CD4-positive, alpha-beta memory T cell (primary cell): ENCODE measurements at places on chromosomes 1 and 21.

DNA sequence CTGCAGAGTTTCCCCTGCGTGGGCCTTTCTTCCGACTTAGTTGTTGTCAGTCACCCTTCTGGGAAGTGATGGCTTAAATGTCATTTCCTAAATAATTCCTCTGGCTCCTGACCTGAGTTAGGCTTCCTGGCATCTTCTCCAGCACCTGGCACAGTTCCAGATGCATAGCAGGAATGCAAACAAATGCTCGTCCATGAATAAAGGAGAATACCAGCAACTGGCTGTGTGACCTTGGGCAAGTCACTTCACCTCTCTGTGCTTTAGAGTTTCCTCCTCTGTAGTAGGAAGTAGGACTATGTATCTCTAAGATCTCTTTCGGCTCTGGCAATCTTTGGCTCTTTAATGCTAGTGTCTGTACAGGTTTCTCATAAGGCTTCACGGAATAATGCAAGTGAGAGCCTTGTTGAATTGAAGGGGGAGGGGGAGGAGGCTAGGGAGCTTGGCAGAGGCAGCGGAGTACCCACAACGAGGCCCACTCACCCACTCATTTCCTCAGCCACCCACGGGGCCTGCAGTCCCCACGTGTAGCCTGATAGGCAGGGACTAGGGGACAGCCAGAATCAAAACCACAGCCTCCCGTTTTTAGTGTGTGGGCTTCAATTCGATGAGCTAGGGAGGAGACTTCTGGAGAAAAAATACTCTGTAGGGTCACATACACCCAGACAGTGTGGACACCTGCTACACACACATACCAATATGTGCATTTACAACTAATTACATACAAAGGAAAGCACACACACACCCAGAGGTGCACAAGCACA lies 48.1 kb downstream of the TENT5C start:
- DNase-seq: no peak

DNA sequence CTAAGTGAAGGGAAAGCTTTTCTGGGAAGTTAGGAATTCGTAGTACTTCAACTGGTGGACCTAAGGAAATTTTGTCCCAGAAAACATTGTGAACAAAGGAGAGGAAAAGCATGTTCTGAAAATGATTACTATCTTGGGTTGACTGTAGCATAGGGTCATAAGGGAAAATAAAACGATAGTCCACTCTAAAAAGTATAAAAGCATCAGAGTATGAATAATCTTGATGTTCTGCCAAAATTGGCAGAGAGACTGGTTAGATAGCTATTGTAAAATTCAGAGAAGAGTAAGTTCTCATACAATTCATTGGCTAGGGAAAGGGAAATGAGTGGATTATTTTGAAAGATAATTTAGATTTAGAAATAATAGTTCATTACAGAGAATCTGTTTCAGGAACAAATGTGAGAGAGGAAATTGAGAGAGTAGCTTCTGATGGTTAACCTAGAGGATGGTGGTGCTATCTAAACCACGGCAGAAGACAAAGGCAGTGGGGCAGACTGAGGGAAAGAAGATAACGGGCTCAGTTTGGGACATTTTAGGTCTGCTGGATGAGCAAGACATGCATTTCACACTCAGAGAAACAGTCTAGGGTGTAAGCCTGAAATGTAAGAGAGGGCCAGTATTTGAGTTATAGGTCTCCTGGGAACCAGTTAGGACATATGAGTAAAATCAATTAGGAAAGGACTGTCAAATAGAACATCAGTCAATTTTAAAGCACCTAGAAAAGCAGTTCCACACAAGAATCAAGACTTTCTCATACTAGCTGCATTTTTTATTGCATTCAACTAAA lies 799.3 kb upstream of the CXADR start:
- no peak for DNase-seq

DNA sequence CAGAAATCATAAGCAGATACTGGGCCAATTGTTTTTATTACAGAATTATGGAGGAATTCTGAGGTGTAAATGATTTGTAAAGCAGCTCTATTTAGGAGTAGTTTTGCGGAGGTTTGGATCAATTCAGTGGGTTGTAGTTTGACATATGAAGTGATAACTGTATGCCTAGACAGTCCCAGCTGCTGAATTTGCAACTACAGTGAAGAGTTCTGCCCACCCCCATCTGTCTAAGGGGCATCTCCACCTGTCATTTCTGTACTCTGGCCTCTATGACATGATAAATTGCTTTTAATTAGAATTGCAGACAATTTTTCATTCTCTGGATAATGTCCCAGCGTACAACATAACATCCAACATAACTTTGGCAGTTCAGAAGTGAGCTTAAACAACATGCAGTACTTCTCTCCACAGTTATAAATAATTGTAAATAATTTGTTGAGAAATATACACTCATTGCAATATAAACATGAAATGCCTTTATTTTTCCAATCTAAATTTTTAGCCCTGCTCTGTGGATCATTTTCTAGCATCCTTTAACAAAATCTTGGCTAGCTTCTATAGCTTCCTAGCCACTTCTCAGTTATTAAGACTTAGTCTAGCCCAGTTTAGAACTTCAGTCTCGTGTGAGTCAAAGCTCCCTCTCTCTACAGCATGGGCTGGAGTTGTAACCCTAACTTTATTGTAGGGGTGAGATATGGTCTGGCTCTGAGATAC lies 52.3 kb downstream of the PDE4B start:
- DNase-seq: no peak

GRCh38 chr1:185559684-185560331 lies 174.4 kb upstream of the HMCN1 start:
- peak; percentile 60 for DNase-seq

DNA sequence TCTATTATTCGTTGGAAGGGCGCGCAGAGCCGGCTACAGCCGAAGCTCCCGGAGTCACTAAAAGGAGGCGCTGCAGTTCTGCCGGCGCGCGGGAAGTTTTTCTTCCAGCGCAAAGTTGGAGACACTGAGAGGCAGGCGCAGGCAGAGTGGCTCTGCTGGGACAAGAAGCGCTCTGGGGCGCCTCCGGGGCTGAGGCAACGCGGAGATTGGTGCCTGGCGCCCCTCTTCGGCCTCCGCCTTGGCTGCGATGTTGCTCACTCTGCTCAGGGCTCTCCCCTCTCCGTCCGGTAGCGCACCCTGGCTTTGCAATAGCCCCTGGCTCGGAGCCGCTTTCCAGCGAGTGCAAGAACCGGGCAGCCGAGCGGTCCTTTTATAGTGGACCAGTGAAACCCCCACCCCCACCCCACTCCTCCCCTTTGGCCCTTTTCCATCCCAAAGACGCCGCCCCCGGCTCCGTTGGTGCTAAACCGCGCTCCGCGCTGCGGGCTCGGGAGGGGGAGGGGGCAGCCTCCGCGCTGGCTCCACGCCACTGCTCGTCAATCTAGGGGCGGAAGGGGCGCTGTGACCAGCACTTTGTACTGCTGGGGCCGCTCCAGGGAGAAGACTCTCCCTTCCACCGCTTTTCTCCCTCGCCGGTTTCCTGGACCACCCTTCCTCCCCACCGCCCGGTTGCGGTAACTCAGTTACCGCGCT lies at the start of gene ADAMTS1:
TSS of gene ADAMTS1 (minus strand) at position 344 of the 693 bp plus-strand sequence. CDS start 455 bp downstream, outside the sequence.
- DNase-seq: no peak

DNA sequence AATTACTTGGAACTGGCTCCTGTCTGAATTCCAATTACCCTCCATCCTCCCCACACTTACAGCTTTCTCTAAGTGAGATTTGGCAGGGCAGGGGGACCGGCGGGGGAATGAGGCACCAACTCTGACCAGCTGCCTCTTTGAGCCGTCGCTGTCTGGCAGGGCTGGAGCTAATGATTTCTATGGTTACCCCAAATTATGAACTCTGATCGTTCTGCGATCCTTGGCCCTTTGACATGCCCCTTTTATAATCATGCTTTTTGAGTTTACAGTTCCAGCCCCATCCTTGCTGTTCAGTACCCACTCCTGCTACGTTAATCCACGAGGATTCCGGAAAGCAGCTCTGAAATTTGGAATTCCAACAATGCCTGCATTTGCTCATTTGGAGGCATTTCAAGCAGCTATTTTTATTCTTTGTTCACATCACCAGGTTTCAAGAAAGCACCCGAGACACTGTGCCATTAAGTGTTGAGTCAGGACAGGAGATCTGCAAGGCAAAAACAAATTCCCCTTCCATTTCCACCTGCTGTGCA lies 54.6 kb upstream of the LBR start:
- DNase-seq: no peak

GRCh38 chr1:93503163-93503562 lies 55.2 kb downstream of the FNBP1L start:
- DNase-seq: no peak

DNA sequence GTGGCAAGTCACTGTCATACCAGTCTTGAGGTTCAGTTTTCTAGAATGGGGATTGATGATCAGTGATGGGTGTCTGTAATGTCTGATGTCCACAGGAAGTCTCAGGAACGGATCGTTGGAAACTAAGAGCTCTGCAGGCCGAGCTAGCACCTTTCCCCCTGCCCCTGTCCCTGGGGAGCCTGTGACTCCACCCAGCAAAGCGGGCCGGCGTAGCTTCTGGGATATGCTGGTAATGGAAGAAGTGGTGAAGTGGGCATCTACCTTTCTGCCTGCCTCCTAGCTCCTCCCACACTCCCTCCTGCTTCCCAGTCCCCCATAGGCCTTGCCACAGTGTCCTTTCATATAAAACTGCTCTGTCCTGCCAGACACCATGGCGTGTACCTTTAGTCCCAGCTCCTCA lies 13.4 kb downstream of the HYI start:
- no peak for DNase-seq

DNA sequence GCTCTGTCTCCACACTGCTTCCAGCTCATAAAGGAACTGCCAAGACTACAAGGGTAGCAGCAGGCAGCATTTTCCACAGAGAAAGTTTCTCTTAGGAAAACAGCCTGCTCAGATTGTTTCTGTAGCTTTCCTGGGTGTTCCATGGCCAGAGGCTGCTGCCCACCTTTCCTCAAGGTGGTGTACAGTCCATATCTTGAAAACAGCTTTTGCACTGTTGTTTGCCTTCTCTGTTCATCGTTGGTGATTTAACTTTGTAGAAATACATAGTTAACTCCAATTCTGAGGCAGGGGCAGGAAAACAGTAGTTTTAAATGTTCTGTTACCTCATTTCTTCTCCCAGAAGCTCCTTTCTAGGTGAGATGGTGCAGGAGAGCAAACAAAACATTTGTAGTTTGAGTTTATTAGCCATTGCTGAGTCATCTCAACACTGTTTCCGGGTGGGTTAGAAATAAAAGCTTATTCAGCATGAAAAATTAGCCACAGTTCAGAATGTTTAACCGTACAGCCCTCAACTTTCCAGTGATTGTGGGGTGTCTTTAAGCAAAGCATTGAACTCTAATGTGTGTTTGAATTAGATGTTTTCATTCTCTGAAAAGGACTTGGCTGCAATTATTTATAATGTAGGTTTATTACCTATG lies 41.7 kb downstream of the DIP2A start:
- no peak for DNase-seq

DNA sequence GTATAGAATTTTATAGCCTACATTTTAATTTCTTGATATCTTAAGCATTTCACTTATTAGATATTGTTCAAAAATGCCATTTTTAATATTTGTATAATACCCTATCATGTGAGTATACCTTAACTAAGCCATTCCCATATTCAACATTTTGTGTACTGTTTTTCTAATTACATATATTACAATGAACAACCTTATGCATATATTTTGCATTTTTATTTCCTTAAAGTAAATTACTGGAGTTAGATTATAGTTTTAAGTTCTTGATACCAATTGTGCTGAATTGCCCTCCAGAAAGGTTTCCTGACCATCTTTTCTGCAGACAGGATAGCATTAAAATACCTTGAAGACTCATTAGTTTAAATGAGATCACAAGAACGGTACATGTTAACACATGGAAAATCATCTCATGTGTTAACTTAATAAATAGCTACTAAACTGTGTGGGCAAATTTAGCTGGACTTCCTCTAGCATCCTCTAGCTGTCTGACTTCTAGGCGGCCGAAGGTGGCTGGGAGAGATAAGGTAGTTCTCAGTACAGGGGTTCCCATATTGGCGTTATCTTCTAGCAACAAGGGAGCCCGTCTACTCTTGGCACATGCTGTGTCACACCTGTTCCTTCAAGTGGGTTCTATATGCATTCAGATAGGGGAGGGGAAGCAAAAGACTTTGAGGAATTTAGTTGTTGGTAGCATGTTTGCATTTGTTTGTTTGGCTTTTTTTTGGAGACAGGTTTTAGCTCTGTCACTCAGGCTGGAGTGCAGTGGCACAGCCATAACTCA lies 8.9 kb downstream of the DCLRE1B start:
- DNase-seq: no peak

DNA sequence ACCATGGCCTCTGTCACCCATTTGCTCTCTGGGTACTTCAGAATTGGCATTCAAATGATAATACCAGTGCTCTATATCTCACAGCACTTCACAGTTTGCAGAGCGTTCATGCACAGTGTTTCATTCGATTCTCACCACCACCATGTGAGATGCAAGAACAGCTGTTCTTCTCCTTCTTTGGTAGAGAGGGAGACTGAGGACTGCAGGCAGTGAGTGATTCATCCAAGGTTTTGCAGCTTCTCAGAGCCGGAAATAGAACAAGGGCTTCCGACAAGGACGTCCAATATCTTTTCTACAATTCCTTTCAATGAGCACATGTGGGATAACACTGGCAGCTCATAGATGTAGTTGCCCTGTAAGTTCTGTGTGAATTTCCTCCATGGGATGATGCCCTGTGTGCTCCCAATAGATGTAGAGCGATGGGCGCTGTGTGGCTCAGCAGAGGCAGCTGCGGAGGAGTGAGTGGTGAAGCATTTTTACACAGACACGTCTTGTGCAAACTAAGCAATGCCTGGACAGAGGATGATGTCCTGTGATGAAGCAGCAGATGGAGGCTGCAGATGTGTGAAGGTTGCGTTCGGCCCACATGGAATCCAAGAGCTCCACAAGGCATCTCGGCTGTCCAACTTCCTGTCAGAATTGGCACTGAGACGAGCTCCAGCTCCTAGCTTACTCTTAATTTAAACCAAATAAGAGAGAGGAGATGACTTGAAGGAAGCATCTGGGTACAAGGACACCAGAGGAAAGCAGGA lies 24.9 kb downstream of the MT1HL1 start:
- no peak for DNase-seq

GRCh38 chr1:94925561-94926125 lies 1.3 kb downstream of the CNN3 start:
- DNase-seq: no peak

DNA sequence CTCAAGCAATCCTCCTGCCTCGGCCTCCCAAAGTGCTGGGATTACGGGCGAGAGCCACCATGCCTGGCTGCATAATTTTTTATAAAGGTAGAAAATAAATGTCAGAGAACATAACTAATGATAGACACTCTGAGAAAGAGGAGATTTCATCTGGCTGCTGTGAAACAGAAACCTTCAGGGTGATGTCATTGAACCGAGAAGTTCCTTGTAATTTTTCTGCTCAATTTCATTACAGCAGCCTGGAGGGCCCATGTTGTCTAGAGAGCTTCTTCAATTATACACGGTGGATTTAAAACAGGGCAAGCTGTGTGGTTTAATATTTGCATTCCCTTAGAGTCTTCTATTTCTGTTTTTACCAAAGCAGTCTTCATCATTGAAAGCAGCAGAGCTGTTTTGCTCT lies 64.3 kb upstream of the MORC3 start:
- DNase-seq: no peak

GRCh38 chr1:15325375-15326085 lies 78.5 kb downstream of the FHAD1 start:
- DNase-seq: no peak

GRCh38 chr1:62358665-62359373 lies 39.6 kb upstream of the KANK4 start:
- no peak for DNase-seq

- DNase-seq: no peak
These were observed 7.1 kb downstream of the PRRX1 start for GRCh38 chr1:170670802-170671628.

GRCh38 chr21:38758501-38759214 lies 47.1 kb upstream of the ETS2 start:
- DNase-seq: no peak
